ENCODE measurements at places on chromosomes 7 and 10. TPM values are rescaled to one million over a fixed set of nuclear protein-coding genes. Genes with fewer than 3 reads are reported as not detected.

TSPAN33 gene
- 0.07 TPM for total RNA-seq

MMRN2 gene
- 372 TPM for total RNA-seq

ANKRD7 gene
- total RNA-seq, result 0.13 TPM

CDK5 gene
- total RNA-seq, result 19.1 TPM

DNA sequence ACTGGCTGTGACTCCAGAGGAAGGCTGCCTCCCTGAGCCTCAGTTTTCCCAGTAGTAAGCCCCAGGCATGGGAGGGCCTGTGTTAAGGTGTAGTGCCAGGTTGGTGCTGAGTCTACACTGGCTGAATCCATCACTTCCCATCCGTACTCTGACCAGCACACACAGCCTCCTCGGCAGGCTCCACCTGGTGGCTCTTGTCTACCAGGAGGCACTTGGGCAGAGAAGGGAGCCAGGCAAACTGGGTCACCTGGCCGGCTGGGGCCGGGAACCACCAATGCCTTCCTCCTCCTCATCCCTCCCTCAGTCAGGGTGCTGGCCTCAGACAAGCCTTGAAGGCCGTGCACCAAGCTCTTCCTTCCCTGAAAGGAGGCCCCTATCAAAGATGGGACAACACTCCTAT lies 75.7 kb downstream of the CHST15 start:
- no peak for DNase-seq

GRCh38 chr10:95860166-95860940 lies 47.4 kb upstream of the CC2D2B start:
- DNase-seq, result no peak

GRCh38 chr10:27746397-27747095 lies 927 bp upstream of the MKX start:
- no peak for DNase-seq

GRCh38 chr7:129773871-129774270 lies 162.4 kb downstream of the NRF1 start:
- DNase-seq, result no peak

GRCh38 chr7:43649755-43650274 lies 66.9 kb downstream of the STK17A start:
- DNase-seq, result no peak

GRCh38 chr7:1076184-1077072 lies 11.5 kb upstream of the GPER1 start:
- no peak for DNase-seq

- no peak for DNase-seq
Measured at GRCh38 chr10:5679606-5680005, 5.0 kb upstream of the TASOR2 start.

GRCh38 chr10:43327986-43328385 lies 43.5 kb upstream of the FXYD4 start:
- DNase-seq, result no peak

DNA sequence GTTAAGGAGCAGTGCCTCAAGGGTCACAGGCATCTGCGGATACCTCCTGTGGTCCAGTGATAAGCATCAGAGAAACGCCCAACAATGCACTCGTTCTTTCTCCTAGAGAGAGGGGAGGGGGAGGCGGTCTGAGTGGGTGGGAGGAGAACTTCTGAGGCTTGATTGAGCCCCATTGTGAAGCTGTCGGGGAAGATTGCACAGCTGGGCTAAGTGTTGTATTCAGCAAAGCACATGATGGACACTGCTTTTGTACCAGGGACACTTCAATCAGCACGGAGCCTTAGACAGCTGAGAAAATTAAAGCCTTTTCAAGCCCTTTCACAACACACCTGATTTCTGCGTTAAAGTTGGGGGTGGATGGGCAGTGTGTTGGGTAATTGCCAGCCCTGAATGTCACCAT lies 230.3 kb upstream of the GHITM start:
- DNase-seq, result no peak

DNA sequence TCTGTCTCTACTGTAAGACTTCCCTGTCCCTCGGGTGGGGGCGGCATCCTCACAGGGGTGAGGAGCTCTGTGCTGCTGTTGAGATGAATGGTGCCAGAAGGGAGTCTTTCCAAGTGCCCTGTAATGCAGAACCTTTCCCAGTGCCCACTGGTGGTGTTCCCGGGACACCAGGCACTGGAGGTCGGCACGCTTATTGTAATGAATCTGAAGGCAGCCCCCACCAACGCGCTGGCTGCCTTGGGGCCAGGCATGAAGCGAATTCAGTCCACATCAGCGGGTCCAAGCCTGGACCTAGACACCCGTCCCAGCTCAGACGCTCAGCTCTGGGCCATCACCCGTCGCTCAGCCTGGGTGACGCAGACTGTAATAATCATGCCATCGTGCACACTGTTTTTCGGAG lies 592.9 kb downstream of the DNAJB6 start:
- DNase-seq, result no peak

DNA sequence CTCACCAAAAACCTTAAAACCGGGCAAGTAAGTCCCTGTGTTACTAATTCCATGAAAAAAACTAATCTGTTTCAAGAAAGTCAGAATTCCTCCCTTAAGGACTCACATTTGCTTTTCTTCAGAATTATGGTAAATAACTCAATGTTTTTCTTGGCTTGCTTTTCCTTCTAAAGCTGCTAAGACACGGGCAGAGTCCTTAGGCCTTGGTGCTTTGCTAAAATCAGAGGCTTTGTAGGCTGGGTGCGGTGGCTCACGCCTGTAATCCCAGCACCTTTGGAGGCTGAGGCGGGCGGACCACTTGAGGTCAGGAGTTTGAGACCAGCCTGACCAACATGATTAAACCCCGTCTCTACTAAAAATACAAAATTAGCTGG lies 32.0 kb downstream of the GNA12 start:
- DNase-seq, result no peak

All from pulmonary artery endothelial cell (primary cell).